ENCODE measurements at places on chromosomes 6 and 20.

GRCh38 chr6:129661536-129662405 lies 48.2 kb downstream of the ARHGAP18 start:
- no peak for DNase-seq

GRCh38 chr6:44739181-44739580 lies 351.7 kb downstream of the CDC5L start:
- no peak for DNase-seq

DNA sequence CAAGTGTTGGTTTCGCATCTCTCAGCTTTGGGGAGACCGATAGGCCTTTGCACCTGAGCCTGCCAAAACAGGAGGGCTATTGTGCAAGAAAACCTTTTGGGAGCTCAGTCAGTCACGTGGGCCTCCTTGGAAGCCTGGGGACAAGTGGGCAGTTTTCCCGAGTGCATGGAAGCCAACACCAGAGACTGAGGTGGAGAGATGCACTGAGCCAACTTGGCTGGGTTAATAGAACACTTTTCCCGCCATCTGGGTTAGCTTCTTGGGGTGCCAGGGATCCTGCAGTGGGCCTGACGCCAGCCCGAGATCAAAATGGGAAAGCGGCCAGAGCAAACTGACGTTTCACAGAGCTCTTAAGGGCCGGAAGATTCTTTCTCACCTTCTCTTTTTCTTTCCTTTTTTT lies 2.8 kb upstream of the OOEP start:
- DNase-seq: no peak

DNA sequence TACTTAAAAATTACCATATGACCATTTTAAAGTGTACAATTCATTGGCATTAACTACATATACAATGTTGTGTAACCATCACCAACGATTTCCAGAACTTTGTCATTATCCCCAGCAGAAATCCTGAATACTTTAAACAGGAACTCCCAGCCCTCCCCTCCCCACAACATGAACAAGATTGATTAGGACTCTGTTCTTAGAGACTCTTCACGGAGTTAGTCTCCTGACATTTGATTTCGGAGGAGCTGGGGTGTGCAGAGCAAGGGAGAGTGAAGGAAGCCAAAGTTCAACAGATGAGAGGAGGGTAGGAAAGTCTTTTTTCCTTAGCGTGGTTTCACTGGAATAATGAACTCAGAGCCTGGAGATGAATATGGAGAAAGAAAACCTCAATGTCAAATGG lies 17.2 kb upstream of the QKI start:
- no peak for DNase-seq

- DNase-seq: no peak
Observed at GRCh38 chr20:10922506-10922905, 248.7 kb upstream of the JAG1 start.

DNA sequence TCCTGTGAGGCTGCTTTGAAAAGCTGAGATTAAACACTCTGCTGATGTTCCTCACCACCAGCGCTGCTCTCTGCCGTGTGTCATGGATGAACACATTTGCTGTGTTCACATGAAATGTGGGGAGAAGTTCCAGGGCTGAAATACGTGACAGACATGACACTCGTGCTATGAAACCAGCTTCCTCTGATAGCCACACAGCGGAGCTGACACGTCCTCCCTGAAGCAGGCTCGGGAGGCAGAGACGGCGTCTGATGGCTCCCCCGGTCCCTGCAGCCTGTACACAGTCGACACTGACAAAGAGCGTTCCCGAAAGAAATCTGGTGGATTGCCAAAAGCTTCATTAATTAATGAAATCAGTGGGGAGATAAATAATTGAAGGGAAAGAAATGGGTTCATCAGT lies 17.5 kb downstream of the AGPAT4 start:
- DNase-seq: no peak
